ENCODE measurements at places on chromosomes 5 and 9.

DNA sequence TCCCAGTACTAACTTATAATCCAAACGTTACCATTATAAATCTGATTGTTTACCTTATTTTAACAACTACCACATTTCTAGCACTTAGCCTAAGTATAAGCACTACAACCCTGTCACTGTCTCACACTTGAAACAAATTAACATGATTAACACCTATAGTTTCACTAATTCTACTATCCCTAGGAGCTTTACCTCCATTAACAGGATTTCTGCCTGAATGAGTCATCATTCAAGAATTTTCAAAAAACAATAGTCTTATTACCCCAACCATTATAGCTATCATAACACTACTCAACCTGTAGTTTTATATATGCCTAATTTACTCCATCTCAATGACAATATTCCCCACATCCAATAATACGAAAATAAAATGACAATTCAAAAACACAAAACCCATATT, 89.6 kb downstream of the INSL6 start:
- no peak for DNase-seq

DNA sequence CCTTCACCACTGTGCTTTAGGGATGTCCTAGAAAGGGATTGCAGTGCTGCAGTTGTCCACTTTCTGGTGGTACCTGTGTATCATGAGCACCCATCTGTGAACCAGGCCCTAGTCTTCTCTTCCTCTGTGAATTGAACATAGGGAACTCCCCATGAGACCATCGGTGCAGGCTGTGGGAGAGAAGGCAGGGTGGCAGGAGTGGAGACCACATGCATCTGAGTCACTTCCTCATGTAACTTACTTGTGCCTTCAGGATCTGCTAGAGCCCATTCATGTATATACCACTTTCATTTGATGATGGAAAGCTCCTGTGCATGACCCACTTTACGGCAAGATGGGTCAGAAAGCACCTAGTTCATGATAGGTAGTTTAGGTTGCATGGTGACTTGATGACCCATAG, 478.1 kb upstream of the CDH9 start:
- DNase-seq: no peak

DNA sequence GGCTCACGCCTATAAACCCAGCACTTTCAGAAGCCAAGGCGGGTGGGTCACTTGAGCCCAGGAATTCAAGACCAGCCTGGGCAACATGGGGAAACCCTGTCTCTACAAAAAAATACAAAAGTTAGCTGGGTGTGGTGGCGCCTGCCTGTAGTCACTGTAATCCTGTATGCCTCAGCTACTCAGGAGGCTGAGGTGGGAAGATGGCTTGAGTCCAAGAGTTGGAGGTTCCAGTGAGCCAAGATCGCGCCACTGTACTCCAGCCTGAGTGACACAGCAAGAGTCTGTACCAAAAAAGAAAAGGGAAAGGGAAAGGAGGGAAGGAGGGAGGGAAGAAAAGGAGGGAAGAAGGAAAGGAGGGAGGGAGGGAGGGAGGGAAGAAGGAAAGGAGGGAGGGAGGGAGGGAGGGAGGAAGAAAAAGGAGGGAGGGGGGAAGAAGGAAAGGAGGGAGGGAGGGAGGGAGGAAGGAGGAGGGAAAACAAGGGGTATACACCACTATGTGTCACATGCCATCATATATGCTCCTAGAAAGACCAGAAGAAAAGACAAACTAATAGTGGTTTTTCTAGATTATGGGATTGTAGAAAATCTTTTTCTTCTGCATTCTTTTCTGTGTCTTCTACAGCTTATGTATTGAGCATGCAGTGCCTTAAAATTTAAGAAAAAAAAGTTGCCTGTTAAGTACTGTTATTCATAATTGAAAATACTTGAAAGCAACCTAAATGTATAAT, 240.1 kb downstream of the DENND1A start:
- DNase-seq: no peak

- no peak for DNase-seq
Observed at GRCh38 chr9:6218099-6218502, 2.5 kb downstream of the IL33 start.

GRCh38 chr9:35254984-35255857, 93.4 kb downstream of the UNC13B start:
- no peak for DNase-seq

DNA sequence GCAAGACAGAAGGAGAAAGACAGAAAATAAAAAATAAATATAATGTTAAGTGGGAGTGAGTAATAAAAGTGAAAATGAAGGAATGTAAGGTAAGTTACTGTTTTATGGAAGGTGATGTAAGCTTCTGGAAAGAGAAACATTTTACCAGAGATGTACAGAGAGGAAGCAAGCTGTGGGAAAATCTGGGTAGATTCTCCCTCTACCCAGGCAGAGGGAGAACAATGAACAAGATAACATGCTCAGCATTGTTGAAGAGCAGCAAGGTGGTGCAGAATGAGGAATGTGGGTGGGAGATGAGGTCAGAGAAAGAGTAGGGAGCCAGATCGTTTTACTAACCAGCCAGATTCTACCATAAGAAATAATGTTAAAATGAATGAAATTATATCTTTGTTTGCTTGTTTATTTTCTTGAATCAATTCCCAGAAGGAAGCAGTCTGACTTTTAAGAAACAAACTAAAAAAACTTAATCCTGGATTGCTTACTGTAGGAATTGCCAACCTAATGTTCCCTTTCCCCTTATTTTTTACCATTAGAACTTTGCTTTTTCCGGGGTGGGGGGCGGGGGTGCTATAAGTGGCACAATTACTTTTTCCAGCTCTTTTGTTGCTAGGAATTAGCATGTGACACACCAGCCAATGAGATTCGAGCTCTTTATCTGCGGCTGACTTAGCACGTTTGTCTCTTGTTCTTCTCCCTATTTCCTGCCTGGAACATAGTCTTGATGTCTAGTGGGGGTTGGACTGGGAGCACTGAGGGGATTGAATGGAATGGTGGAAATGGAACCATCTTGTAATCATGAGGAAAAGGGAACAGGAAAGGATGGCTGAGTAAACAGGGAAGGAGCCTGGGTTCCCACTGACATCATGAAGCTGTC, 356.7 kb downstream of the TMEM167A start:
- DNase-seq: no peak

DNA sequence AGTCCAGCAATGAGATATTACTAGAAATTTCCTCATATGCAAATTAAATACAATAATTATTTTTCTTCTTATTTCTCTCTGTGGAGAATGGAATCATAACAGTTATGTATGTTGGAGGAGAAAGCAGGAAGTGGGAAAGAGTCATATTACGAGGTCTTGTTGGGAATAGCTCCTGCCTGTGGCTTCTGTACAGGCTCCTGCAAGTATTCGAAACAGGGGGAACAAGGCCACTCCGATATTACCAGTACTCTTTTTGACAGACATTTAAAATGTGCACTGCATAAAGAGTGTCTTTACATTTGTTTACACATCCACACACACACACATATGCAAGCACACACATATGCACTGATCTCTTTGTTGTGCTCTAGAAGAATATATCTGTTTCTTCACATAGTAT, 812.0 kb upstream of the ZNF608 start:
- DNase-seq: no peak

GRCh38 chr9:136438548-136439480, 831 bp downstream of the INPP5E start:
- DNase-seq: peak; percentile 61

- DNase-seq: no peak
Observed at GRCh38 chr9:109640580-109641371, 139.2 kb upstream of the PALM2AKAP2 start.

DNA sequence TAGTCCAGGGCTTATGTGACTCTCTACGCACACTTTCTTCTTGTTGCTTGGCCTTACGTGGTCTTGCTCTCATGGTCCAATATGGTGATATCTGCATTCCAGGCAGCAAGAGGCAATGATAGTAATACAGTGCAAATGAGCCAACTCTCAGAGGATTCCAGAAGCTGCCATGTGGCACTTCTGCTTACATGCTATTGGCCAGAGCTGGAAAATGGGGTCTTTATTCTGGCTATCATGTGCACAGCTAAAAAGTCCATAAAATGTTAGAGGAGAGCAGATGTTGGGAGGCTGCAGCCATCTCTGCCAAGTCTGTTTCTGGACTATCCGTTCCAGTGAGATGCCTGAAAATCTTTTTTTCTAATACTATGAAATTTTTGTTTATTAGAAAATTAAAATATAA, 2.9 kb upstream of the SEPTIN8 start:
- no peak for DNase-seq

- DNase-seq: peak; percentile 57
Observed at GRCh38 chr9:121620777-121621449, 30.5 kb upstream of the DAB2IP start.

- peak; percentile 9 for DNase-seq
Observed at GRCh38 chr9:20620650-20621470, 1.4 kb downstream of the MLLT3 start.

DNA sequence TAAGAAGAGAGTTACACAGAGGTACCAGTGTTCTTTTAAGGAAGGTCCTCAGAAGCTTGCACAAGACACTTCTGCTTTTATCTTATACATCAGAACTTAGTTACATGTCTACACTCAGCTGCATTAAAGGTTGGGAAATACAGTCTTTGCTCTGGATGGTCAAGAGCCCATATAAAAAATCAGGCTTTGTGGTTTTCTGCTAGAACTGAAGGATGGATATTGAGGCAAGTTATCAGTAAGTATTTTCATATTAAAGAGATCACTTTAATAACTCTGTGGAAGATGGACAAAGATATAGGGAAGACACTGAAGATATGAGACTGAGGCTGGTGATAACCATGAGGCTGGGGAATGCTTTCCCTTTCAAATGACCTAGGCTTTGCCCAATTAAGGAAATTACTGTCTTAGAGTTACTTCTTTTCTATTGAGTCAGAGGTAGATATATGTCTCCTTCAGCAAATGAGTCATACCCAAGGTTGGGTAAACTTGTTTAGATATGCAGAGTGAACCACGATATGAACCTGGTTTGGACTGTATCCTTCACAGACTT, 87.0 kb upstream of the TNC start:
- no peak for DNase-seq

DNA sequence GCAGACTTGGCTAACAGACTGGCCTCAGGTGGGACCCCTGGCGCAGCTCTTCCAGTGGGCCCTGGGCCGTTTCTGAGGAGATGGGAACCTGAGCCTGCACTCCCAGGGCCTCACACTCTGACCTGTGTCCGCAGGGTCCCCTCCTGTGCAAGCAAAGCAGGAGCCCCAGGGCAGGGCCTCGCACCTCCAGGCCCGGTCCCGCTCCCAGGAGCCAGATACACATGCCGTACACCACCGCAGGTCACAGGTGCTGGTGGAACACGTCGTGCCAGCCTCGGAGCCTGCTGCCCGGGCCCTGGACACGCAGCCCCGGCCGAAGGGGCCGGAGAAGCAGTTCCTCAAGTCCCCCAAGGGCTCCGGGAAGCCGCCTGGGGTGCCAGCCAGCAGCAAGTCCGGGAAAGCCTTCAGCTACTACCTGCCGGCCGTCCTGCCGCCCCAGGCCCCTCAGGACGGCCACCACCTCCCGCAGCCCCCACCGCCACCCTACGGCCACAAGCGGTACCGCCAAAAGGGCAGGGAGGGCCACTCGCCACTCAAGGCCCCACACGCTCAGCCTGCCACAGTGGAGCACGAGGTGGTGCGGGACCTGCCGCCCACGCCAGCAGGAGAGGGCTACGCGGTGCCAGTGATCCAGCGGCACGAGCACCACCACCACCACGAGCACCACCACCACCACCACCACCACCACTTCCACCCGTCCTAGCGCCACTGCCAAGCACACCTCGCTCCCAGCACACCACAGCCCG, 29.2 kb downstream of the NKD2 start:
- DNase-seq: no peak

DNA sequence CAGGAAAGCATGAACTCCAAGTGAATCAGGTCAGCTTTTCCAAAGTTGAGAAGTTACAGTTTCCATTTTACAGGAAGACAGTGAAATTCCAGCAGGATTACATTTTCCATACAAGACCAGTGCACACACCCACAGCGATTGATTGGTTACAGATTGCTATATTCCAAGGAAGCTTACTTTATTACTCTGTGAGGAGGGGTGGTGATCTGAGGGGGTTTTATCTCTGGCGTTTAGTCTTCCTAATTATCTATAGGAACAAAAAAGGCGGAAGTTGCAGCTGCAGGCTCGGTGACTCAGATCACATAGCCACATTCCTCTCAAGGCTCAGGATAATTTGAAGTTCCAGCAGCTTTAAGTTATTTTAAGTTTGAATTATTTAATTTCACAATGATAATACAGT, 450.4 kb upstream of the NMUR2 start:
- DNase-seq: no peak

DNA sequence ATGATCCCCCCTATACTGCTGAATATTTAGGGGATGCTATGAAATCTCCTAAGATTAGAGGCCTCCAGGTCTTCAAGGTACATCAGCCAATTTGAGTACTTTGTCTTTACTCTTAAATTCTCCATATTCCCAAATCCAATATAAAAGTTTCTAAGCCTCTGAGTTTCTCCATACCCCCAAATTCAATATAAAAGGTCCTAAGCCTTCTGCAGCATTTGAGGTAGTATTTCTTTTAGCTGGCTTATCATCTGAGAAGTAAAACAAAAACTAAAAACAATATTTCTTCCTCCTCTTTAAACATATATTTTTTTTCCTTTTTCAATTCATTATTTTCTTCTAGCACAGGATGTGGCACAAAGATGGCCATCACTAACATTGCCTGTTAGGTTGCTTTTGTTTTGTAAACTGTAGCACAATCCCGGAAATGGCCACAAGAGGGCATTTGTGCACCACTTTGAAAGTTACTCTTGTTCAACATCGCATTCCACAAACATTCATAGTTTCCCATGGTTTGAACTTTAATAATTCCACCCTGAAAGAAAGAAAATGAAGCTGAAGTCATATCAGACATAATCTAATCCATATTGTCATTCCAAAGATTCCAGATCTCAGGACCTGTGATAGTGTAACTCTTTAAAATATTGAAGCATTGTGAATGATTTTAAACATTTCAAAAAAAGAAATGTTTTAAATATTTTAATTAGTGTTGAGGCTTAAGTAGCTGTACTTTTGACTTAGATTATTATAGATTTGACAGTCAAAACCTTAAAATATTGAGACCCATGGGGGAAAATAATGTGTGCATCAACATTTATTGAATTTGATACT, 21.0 kb upstream of the SCGB3A2 start:
- DNase-seq: peak; percentile 49

- no peak for DNase-seq
Observed at GRCh38 chr5:170631466-170632195, 127.8 kb downstream of the KCNIP1 start.

DNA sequence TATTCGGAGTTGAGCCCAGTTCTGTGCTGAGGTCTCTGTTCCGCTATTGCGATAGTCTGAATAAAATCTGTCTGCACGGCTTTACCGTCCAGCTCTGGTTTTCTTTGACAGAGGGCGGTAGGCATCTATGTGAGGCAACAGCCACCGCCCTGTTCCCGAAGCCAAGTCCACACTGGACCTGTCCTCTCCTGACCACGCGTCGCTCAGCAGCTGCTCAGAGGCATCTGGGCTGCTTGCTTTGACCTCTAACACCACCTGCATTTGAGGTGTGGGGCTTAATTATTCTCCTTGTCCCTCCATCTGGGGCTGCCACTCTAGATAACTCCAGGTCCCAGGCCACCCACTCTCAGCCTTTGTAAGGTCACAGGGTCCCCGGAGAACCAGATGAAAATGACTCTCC, 168.4 kb upstream of the SMIM23 start:
- DNase-seq: no peak

GRCh38 chr5:52708463-52708862, 79.3 kb upstream of the ITGA1 start:
- no peak for DNase-seq

GRCh38 chr9:87857948-87858335, 24.7 kb upstream of the SPATA31E1 start:
- DNase-seq: no peak
